HAP-1 (cell line): ENCODE measurements at places on chromosomes 7 and 10.

- no peak for DNase-seq
Measured at GRCh38 chr7:140676306-140676705, 3.6 kb downstream of the ADCK2 start.

- DNase-seq: peak; percentile 72
Measured at GRCh38 chr7:31735991-31736982, 49.3 kb downstream of the PPP1R17 start.

GRCh38 chr10:15245530-15245929 lies 77.0 kb upstream of the NMT2 start:
- DNase-seq: peak; percentile 51

DNA sequence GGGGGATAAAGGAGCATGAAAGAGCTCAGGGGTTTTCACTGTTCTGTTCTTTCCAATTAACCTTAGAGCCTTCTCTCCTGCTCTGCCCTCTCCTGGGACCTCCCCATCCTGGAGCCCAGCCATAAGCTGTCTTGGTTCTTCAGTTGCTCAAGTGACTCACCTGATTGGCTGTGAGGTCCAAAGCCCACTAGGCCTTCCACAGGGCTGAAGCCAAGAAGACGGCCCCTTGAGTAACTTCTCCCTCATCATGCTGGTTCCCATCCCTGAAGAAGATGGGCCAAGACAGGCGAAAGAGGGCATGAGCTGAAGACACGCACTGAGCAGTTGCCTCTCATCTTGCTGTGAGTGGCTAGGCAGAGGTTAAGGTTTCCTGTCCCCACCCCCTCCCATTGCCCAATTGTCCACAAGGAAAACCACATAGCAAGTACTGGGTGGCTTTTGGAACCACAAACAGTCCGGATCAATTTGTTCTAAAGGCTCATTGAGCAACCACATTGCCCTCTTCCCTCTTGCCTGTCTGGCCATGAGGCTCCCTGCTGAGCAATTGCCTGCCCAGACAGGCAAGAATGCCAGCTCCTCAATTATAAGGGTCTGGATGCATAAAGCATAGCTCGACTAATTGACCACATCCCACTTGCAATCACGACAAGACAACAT lies 43.9 kb upstream of the GPAM start:
- no peak for DNase-seq

- DNase-seq: no peak
Measured at GRCh38 chr10:43623351-43623750, 17.1 kb downstream of the ZNF485 start.

- DNase-seq: no peak
Measured at GRCh38 chr10:624605-625332, 64.7 kb downstream of the DIP2C start.

DNA sequence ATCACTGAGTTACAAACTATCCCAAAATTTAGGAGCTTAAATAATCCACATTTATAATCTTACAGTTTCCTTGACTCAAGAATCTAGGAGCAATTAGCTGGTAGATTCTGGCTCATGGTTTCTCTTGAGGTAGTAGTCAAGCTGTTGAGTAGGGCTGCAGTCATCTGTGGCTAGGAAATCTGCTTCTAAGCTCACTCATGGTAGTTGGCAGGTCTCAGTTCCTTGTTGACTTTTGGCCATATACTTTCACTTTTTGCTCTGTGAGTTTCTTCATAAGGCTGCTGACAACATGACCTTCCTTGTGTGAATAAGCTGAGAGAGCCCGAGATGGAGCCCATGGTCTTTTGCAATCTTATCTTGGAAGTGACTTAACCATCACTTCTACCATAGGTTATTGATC lies 10.8 kb upstream of the ETV1 start:
- no peak for DNase-seq

DNA sequence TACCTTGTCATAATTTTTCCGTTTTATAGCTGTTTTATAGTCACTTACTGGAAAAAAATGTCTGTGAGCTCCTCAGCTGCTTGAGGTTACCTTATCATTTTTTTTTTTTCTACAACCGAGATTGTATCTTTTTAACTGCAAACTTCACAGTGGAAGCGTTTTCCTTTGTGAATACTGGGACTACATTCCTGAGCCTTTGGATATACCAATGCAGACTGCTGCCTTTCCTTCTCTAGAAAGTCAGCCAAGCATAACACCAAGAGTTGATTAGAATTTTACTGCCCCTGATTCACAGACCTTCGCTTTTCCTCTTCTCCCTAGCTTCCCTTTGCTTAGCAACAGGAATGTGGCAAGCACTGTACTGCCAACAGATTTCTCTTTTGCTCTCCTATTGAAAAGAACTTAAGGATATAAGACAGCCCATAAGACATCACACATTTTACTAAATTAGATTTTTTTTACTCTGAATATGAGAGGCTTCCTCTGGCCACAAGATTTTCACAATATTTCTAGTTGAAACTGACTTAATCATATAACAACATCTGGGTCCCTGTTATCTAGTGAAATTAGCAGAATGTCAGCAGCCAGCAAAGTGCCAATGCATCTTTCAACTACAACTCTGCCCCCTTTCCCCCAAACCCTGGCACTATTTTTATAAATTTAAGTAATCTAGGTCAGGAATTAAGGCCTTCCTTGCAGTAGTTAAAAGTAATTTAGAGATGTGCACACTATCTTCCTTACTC lies 170.6 kb downstream of the PRKG1 start:
- DNase-seq: no peak

DNA sequence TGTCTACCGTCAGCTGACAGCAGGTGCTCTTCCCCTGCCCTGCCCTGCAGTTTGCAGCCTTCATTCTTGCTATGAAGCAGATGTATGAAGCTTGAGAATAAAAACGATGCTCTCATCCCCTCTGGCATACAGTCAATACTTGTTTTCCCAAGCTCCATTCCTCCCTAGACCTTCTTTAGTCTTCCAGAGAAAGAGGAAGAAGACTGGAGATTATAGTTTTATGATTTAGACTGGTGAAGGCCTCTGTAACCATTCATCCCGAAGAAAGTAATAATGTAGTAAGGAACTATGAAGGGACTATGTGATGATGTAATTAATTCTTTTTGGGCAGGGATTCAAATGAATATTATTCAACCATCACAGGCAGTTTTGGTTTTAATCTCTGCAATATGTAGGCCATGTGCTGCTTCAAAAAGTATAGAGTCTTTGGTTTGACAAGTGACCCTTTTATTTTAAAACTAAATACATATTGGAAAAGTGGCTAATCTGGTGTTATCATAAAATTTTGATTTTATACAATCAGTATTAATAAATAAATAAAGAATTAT lies 242.4 kb upstream of the KIAA1217 start:
- no peak for DNase-seq

DNA sequence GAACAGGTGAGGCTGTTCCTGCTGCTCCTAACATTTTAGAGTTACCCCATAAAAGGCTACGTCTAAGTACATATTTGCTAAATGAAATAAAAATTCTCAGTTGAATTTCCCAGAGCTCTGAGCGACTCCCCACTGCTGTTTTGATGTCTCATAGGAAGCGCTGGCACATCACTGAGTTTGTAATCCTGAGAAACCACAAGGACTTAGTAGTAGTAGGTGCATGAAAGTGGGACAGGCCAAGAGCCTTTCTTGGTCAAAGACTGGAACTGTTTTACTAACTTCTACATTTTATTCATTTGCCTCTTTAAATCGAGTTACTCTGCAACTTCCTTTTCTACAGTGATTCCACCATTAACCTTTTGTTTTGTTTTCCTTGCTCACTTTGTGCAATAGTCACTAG lies 85.9 kb downstream of the XPNPEP1 start:
- DNase-seq: no peak

DNA sequence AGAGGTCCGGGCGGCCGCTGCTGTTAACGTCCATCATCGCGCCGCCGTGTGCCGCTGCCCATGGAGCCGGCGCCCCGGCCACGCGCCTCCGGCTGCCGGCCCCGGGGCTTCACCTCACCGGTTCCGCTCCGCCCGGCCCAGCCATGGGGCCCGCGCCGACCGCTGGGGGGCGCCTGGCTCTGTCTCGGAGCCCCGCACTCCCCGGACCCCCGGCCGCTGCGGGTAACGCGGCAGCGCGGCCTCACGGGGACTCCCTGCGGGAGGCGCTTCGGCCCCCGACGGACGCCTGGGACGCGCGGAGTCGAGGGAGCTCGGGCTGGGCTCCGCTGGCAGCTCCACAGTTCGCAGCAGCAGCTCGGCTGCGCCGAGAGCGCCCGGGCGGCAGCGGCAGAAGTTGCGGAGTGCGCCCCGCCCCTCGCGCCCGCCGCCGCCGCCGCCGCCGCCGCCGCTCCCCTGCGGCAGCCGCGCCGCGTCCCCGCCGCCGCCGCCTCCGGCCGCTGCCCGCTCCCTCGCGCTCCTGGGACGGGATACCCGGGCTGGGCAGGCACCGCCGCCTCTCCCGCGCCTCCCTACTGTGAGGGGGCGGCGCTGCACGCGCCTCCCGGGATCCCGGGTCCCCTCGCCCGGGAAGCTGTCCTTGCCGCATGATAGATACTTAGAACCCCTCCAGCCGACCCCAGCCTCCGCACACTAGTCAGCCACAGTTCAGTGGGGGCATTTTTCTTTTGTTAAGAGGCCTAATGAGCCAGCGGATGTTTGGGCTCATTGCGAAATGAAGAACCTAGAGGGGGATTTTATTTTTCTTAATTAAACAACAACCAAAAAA lies at the start of gene HTR7:
Gene HTR7, minus strand, starts transcription at position 405 of the 826 bp plus-strand sequence. Its CDS starts 368 bp downstream, at position 37.
- peak; percentile 27 for DNase-seq

- DNase-seq: no peak
Measured at GRCh38 chr7:101564778-101565211, 64.3 kb downstream of the MYL10 start.

- DNase-seq: no peak
Measured at GRCh38 chr7:93249491-93250148, 17.5 kb downstream of the VPS50 start.

DNA sequence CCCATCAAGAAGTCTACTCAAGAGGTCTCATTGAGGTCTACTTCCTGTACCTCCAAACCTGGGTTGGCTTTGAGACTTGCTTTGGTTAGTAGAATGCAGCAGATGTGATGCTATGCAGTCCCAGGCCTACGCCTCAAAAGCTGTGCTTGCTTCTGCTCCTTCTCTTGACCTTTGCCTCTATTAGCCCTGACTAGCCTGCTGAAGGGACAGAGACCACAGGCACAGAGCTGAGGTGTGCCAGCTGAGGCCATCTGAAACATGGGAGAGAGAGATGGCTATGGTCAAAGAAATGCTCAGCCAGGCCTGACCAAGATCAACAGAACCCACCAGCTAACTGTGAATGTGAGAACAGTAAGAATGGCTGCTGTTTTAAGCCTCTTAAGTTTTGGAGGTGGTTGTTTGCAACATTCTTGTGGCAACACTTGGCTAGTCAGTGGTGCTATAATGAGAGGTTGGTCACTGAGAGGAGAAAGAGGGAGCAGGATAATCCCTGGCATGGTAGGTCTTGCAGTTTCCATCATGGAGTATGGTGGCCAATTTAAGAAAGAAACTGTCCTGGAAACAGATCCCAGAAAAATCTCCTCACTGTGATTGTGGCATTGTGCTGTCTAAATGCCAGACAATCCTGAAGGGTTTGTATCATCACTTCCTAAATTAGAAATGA lies 176.1 kb upstream of the PHYHIPL start:
- DNase-seq: no peak

- no peak for DNase-seq
Measured at GRCh38 chr7:30348083-30348560, 63.7 kb downstream of the ZNRF2 start.

- DNase-seq: no peak
Measured at GRCh38 chr10:37381271-37381670, 255.9 kb downstream of the ANKRD30A start.

DNA sequence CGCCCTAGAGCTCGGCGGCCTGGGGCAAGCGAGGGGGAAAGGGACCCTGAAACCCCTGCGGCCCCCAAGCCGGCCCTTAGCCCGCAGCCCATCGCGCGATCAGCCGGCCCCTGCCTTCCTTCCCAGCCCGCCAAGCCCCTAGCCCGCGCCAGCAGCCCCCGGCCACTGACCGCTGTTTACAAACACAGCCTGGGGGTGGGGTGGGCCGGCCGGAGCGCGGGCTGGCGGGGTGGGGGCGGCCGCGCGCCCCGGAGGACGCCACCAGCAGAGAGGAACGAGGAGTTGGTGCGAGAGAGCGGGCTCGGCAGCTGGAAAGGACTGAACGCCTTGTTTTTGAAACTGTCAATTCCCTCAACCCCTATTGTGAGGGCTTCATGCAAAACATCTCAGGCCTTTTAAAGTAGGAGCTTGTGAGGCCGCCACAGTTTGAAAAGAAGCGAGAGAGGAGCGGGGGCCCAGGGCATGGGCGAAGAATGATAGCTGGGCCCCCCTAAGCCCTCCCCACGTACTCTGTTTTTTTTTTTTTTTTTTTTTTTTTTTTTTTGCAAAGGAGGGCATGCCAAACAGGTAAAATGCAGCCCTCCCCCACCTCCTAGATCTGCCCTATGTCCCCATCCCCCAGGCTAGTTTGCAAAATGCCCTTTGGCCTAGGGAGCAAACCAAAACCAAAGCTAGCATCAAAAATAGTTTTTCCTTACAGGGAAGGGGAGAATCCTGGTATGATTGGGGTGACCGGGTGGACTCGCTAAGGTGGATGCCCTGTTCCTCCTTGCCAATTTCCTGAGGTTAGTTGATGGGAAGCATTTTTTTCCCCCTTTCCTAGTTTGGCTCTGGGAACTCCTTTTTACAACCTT lies 15.0 kb downstream of the SKIDA1 start:
- no peak for DNase-seq

DNA sequence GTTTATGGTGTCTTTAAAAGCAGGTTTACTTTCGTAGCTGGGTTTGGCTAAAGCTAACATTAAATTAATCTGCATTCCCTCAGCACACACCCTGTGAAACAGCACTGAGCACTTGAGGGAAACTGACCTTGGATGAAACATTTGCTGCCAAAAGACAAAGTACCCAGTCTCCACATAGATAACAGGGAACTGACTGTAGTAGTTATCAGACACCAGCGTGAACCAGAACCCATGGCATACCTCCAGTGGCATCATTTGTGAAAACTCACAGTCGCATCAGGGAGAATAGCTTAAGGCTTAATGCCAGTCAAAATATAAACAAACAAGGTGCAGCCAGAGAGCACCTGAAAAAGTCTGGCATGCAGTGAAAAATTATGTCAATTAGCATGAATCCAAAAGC lies 357.8 kb upstream of the C7orf33 start:
- DNase-seq: no peak

DNA sequence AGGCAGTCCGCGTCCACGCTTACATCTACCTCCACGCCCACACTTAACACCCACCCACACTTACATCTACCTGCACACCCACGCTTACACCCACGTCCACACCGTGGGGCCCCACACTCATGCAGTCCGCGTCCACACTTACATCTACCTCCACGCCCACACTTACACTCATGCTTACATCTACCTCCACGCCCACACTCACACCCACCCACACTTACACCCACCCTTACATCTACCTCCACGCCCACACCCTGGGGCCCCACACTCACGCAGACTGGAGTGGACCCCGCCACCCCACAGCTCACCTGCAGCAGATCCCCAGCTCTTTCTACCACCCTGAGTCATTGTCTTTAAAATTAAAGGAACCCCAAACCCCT lies 32.4 kb upstream of the PWWP2B start:
- DNase-seq: no peak
